ENCODE measurements at places on chromosomes 5 and 9.

DNA sequence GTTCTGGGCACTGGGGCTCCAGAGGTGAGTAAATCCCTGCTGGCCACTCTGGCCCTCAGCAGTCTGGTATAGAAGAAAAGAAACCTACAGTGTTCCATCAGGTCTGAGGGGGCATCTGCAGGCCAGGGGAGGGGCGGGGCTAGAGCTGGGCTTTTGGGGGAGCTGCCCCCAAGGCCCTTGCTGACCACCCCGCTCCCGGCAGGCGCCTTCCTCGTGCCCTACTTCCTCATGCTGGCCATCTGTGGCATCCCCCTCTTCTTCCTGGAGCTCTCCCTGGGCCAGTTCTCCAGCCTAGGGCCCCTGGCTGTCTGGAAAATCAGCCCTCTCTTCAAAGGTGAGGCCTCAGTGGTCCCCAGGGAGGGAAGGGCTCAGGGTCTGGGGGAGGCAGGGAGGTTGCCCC, 6.7 kb downstream of the SLC6A7 start:
- DNase-seq, result no peak

GRCh38 chr9:36800455-36800854, 227.8 kb downstream of the MELK start:
- DNase-seq, result no peak

GRCh38 chr9:106017198-106017740, 322.9 kb downstream of the TMEM38B start:
- no peak for DNase-seq

DNA sequence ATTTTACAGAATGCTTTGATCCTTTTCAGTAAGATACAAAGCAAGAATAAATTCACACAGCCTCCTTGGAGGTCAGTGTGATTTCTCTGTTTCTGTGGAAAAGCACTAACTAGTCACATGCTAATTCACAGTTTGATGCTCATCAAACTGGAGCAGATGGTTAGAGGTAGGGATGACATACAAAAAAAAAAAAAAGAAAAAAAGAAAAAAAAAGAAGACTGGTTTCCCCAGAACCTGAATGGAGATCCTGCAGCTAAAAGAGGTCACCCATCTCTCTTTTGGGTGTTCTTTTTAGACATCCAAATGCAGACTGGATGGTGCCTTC, 123.7 kb upstream of the ANKRD55 start:
- DNase-seq, result no peak

GRCh38 chr5:11261241-11261640, 500.2 kb upstream of the DAP start:
- DNase-seq, result no peak
